ENCODE measurements at places on chromosomes 2 and 18. TPM values are rescaled to one million over a fixed set of nuclear protein-coding genes. Genes with fewer than 3 reads are reported as not detected.

DNA sequence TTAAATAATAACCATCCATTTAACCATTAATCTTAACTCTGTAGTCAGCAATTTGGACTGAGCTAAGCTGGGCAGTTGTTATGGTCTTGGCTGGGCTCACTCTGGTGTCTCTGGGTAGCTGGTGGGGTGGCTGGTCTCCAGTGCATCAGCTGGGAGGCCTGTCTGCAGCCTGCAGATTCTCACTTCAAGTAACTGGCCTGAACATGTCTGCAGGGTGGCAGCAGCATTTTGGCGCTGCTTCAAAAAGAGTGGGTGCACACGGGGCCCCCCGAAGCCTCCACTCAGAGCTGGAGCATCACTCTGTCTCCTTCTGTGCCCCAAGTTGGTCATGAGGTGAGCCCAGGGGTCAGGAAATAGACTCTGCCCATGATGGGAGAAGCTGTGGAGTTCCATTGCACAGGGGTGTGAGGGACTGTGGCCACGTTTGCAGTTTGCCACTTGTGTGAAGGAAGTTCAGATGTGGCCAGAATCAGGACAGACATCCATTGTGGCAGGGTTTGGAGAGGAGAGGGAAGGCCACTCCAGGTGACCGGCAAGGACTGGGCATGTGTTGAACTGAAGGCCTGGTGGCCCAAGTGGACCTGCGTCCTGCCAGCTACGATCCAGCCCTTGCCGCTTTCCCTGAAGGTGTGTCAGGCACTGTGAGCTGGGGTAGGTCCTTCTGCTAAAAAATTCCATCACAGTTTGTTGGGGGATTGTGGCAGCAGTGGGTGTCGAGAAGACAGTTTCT lies 4.9 kb upstream of the ALLC start:
- DNase-seq = peak; percentile 84

GRCh38 chr2:235968155-235968554 lies 200.0 kb downstream of the GBX2 start:
- DNase-seq = peak; percentile 10

GRCh38 chr18:67239826-67240225 lies 276.7 kb downstream of the DSEL start:
- no peak for DNase-seq

DNA sequence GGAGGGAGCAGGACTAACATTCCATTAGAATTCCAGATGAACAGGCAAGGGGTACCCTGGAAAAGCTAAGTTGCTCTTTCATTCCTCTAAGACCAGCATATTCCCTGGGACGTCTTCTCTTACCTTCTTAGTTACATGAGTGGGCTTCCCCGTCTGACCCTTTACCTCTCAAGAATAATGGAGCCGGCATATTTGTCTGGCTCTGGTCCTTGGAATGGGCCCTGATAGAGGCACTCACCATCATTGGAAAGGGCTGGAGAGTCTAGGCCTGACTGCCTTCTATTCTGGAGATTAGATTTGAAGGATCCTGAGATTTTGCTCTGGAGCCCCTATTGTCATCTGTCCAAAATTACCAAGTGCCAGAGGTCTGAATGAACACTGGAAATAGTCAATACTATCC lies 347.5 kb downstream of the MYCN start:
- no peak for DNase-seq

DNA sequence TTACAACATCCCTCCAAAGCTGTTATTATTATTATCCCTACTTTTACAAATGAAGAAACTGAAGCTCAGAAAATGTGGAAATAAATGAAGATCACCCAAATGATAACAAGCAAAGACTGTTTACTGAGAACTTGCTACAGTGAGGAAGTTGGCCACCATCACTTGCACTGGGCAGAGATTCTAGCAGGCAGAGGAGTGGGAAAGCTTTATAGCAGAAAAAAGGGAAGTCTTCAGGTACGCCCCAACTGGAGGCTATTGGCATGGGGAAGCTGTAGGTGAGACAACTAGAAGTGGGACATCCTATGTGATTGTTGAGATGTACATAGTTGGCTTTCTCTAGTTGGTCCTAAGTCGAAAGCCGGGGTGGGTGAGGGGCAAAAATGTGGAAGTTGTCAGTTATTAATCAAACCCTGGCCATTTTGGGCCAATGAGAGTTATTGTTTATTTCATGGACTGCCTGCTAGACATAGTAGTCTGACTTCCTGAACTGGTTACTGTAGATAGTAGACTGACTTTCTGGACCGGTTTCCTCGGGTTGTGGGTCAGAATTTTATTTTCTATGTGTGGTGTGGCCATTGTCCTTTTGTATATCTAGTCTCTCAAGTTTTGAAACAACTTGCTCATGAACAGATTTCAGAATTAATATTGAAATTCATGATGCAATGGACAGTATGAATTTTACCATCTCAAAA lies 40.2 kb upstream of the STAT4 start:
- DNase-seq = no peak

DNA sequence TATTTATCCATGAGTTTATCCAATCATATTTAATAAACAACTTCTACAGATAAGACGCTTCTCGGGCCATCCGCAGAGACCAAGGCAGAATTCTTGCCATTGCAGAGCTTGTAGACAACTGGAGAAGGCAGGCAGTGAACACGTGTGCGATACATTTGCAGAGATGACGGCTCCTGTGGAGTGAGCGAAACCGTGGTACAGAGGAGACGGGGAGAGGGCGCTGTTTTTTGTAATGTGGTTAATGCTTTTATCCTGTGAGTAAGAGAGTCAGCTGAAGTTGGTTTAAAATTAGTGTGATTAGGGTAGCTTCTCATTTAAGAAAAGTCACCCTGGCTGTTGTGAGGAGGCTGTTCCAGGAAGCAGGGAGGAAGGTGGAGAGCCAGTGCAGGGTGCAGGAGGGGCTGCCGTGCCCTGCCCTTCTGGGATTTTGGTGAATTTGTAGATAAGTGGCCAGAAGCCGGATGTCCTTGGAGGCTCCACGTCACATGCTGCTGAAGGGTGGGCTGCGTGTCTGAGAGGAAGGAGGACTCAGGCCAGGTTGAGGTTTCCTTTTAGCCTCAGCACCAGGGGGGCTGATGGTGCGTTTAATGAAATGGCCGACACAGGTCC lies 151.4 kb downstream of the SNTG2 start:
- DNase-seq = no peak

DNA sequence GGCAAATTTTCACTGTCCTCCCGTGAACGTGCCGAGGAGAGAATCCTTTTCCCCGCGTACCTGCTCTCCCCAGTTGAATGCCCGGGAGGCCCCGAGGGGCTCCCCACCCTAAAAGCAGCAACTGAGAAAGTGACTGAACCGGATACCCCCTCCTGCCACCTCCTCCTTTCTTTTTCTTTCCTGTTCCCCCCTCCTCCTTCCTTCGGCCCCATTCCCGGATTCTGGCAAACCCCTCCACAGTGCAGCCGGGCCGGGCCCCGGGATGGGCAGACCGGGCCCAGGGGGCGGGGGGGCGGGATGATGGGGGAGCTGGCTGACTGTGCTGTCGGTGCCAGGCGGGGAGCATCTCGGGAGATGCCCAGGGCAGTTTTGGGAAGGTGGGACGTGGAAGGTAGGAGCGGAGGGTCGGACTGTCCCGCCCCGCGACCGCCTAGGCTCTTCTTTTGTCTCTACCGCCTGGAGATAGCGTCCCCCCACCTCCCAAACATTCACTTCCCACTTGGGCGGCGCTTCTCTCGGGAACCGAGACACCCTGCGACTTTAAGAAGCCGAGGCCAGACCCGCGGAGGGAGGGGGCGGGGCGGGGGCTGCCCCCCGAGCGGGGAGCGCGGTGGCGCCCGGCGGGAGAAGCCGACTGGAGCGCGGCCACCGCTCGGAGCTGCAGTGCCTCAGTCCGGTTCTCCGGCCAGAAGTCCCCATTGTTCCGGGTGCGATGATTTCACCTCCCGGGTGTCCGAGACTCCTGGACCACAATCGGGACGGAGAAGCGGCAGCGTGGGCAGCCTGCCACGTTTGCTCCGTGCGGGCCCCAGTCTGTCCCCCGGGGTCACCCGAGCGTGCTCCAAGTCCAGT lies 8.2 kb downstream of the DLX2 start:
- peak; percentile 94 for DNase-seq

DNA sequence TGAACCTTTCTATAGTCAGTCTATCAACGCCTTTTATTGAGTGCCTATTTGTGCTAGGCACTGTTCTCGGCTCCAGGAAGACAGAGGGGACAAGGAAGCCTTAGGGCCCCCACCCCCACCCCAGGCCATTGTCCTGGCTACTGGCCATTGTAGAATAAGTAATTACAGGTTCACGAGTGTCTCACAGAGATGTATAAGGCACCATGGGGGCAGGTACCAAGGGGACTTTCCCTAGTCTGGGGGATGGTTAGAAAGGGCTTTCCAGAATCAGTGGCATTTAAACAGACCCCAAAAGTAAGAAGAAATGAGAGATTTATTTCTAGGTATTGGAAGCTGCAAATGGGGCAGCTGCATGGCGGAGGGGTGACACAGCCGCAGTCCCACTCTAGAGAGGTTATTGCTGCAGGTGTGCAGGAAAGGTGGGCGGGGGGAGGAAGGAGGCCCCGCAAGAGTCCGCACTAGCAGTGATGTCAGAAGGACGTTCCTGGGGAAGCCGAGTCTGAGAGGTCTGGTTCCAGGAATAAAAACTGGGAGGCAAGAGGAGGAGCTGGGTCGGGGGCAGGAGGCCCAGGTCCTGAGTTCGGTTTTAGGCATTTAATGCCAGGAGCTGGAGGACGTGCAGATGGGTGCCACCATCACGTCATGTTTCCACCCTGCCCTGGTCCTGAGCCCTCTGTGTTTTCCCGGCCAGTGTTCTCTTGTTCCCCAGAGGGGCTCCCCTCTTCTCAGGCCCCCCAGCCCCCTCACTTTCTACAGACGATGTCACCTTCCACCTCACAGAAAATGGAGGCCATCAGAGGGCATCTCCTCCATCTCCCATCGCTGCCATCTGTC lies 30.5 kb downstream of the FOSL2 start:
- DNase-seq = no peak

GRCh38 chr2:143474586-143474985 lies 345.4 kb downstream of the ARHGAP15 start:
- DNase-seq = no peak

GRCh38 chr2:104745846-104746245 lies 108.1 kb upstream of the POU3F3 start:
- DNase-seq = no peak

- DNase-seq = no peak
These were observed 39.8 kb downstream of the ADCYAP1 start for GRCh38 chr18:944440-944839.

GRCh38 chr2:217935901-217936684 lies 66.7 kb downstream of the TNS1 start:
- peak; percentile 81 for DNase-seq

DNA sequence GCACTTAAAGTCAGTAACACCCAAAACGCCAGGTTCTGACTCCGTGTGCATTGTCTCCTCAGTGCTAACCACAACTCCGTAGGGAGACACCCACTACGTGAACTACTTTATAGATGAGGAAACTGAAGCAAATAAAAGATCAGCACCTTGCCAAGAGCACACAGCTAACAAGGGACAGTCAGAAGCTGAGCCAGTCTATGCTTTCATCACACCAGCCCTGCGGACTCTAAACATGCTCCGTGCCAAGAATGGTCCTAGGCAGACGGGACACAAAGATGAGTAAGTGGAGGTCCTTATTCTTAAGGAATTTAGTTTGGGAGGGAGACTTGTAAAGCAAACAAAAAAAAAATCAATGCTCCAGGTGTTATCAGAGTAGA lies 9.6 kb downstream of the MBOAT2 start:
- peak; percentile 78 for DNase-seq

DNA sequence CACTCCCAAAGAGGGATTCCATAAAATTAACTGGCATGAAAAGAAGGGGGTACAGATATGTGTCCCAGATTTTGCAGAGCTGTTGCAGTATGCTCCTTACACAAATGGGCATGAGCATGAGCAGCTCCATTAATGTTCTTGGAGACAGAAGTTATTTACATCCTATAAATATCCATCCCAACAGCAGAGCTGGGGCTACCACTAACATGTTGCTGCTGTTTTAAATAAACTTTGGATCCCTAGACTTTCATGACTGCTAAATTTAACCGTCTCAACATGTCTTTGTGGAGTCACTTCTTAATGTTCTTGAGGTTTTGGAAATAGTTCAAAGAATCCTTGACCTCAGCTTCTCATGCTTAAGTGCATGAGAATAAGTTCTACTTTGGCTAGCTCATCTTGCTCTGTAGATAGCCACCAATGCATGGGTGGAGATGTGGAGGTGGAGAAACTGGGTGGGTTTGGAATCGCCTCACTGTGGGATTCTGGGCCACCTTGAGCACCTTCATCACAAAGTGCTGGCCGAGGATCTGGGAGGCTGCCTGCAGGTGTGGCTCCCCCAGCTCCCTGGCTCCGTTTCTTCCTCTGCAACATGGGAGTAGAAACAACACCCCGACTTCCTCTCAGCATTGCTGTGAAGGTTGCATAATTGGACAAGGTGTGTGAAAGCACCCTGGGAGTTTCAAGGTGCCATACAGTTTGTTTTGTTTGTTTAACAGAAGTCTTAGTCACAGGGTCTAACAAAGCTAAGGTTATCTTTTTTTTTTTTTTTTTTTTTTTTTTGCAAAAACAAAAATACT lies 307.2 kb downstream of the MYCN start:
- no peak for DNase-seq

GRCh38 chr2:206456078-206456754 lies 12.9 kb downstream of the ADAM23 start:
- no peak for DNase-seq

DNA sequence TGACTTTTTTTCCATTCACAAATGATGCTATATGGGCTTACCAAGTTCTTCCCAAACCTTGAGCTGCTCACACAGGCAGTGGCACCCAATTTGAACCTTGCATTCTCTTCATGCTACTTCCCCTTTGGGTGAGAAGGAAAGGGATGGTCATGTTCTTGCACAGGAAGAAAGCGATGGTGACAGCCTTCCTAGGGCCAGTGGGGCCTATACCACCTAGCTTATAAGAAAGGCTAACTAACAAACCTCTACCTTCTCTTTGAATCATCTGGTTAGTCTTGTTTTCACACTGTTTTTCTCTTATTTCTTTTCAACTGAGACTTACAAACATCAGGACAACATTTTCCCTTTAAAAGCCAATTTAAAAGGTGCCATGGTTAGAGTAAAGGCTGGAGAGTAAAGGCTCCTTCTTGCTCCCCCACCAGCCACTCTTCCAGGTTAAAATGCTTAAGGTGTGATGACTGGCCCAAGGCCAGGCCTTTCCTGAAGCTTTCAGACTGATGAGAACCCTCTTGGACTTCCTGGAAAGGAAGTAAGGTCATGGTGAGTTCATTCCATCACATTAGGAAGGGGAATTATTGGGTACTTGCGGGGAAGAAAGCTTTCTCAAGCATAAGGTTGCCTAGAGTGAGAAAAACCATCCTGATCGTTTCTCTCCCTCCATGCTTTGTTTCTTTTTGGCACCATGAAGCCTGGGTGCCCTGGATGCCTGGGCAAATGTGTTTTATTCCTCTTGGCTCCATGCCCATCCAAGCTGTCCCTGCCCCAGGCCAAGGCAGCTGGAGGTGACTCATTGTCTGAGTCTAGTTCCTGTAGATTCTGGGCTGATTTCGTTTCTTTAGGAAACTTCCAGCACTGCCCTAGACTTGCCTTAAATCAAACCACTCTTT lies 41.4 kb upstream of the ITGB6 start:
- no peak for DNase-seq

GRCh38 chr2:136297312-136297711 lies 179.4 kb upstream of the CXCR4 start:
- no peak for DNase-seq

The HOXD10 gene
- not detected for total RNA-seq

The FIGN gene
- 2.5 TPM for total RNA-seq

The UGT1A6 gene
- total RNA-seq = not detected

The REG3A gene
- total RNA-seq = not detected

The EML6 gene
- total RNA-seq = 1.1 TPM

The UGT1A4 gene
- not detected for total RNA-seq

The CENPA gene
- 2.9 TPM for total RNA-seq

The PKDCC gene
- 4.0 TPM for total RNA-seq

The OTOS gene
- not detected for total RNA-seq

Data from osteoblast (primary cell).